ENCODE measurements at places on chromosomes 2 and 18. TPM values are rescaled to one million over a fixed set of nuclear protein-coding genes. Genes with fewer than 3 reads are reported as not detected.

The AQP4 gene
- not detected for total RNA-seq

The LIPG gene
- 8.9 TPM for total RNA-seq

The RAB17 gene
- 0.60 TPM for total RNA-seq

The CD8B gene
- total RNA-seq, result not detected

The NDC80 gene
- 11.9 TPM for total RNA-seq

The MAP2 gene
- total RNA-seq, result 0.59 TPM

The PELI1 gene
- 13.6 TPM for total RNA-seq

The LBH gene
- total RNA-seq, result 26.3 TPM

The PPIL3 gene
- total RNA-seq, result 65.3 TPM

The MITD1 gene
- total RNA-seq, result 26.9 TPM

The SMAD2 gene
- 171 TPM for total RNA-seq

The LRATD1 gene
- 0.30 TPM for total RNA-seq

The SRD5A2 gene
- not detected for total RNA-seq

The CHRNA1 gene
- 1.5 TPM for total RNA-seq

The CROCC2 gene
- total RNA-seq, result not detected

The RGPD3 gene
- total RNA-seq, result 0.37 TPM

The TEKT4 gene
- total RNA-seq, result not detected

The INO80B gene
- 10.4 TPM for total RNA-seq

The CYTIP gene
- total RNA-seq, result not detected

The OR6B2 gene
- total RNA-seq, result not detected

The CRYGD gene
- total RNA-seq, result not detected

The KCTD1 gene
- total RNA-seq, result 8.0 TPM

The HOXD12 gene
- not detected for total RNA-seq

The CDK15 gene
- 6.3 TPM for total RNA-seq

The SH2D6 gene
- not detected for total RNA-seq

The MOGAT1 gene
- not detected for total RNA-seq

The CTAGE1 gene
- total RNA-seq, result not detected

The CGREF1 gene
- 10.4 TPM for total RNA-seq

The DNAJC5G gene
- not detected for total RNA-seq

The EFR3B gene
- 1.4 TPM for total RNA-seq

The RESP18 gene
- not detected for total RNA-seq

The LAMA3 gene
- 3.8 TPM for total RNA-seq

The IL18R1 gene
- 0.30 TPM for total RNA-seq

The CHRNG gene
- total RNA-seq, result not detected

The CCDC85A gene
- 12.4 TPM for total RNA-seq

The TRIB2 gene
- total RNA-seq, result 8.9 TPM
